ENCODE measurements at places on chromosomes 2 and 18. TPM values are rescaled to one million over a fixed set of nuclear protein-coding genes. Genes with fewer than 3 reads are reported as not detected.

SGPP2 gene
- polyA plus RNA-seq: 2.1 TPM

LYPD6B gene
- polyA plus RNA-seq: not detected

FIGN gene
- polyA plus RNA-seq: not detected

DAW1 gene
- not detected for polyA plus RNA-seq

EXOC6B gene
- polyA plus RNA-seq: 3.9 TPM

FEV gene
- polyA plus RNA-seq: not detected

ANKRD29 gene
- polyA plus RNA-seq: 0.91 TPM

AMER3 gene
- polyA plus RNA-seq: not detected

GALNT13 gene
- polyA plus RNA-seq: not detected

ZNF396 gene
- polyA plus RNA-seq: 1.5 TPM

CYB5A gene
- polyA plus RNA-seq: 86.7 TPM

FAM117B gene
- 4.8 TPM for polyA plus RNA-seq

CFAP65 gene
- not detected for polyA plus RNA-seq

CACNB4 gene
- not detected for polyA plus RNA-seq

CNTNAP5 gene
- not detected for polyA plus RNA-seq

TMEM169 gene
- polyA plus RNA-seq: 2.0 TPM

CXCR4 gene
- 368 TPM for polyA plus RNA-seq

FHOD3 gene
- not detected for polyA plus RNA-seq

FTCDNL1 gene
- polyA plus RNA-seq: 2.7 TPM

HOXD10 gene
- polyA plus RNA-seq: not detected

PCBP1 gene
- polyA plus RNA-seq: 116 TPM

NTSR2 gene
- not detected for polyA plus RNA-seq

HOXD8 gene
- polyA plus RNA-seq: not detected

ASAP2 gene
- polyA plus RNA-seq: not detected

EPAS1 gene
- not detected for polyA plus RNA-seq

ARHGAP25 gene
- 125 TPM for polyA plus RNA-seq

SRD5A2 gene
- not detected for polyA plus RNA-seq

RNF181 gene
- polyA plus RNA-seq: 215 TPM

SFTPB gene
- polyA plus RNA-seq: not detected

CNRIP1 gene
- not detected for polyA plus RNA-seq

CD207 gene
- not detected for polyA plus RNA-seq

MC5R gene
- not detected for polyA plus RNA-seq

MDH1B gene
- 0.44 TPM for polyA plus RNA-seq

TMSB10 gene
- 6,561 TPM for polyA plus RNA-seq

WDR54 gene
- polyA plus RNA-seq: 107 TPM

C2orf72 gene
- polyA plus RNA-seq: not detected

EMILIN1 gene
- polyA plus RNA-seq: 0.67 TPM

GRP gene
- not detected for polyA plus RNA-seq

MARCHF4 gene
- not detected for polyA plus RNA-seq

L3MBTL4 gene
- not detected for polyA plus RNA-seq

ADRA2B gene
- not detected for polyA plus RNA-seq

UGT1A10 gene
- polyA plus RNA-seq: not detected

KATNAL2 gene
- not detected for polyA plus RNA-seq

GKN2 gene
- polyA plus RNA-seq: not detected

STPG4 gene
- not detected for polyA plus RNA-seq
